ENCODE measurements at places on chromosomes 3 and 15.
A peak's percentile ranks its signal among the peaks of the same experiment; 100 is the strongest.

- DNase-seq, result no peak
Observed at GRCh38 chr3:46293991-46294833, 52.0 kb downstream of the CCR3 start.

DNA sequence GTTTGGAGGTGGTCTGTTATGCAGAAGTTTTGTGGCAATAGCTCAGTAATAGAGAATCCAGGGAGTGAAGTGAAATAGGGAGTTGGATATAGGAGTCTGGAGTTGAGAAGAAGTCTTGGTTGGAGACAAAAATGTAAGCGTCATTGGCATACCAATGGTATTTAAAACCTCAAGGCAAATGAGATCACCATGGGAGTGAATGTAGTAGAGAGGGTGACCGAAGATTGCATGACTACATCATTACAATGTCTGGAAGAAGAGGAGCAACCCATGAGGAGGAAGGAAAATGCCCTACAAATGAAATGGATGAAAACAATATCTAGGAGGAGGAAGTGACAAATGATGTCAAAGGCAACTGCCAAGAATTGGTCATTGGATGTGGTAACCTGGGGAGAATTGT is 54.4 kb downstream of the CNTN4 start:
- no peak for DNase-seq

GRCh38 chr3:101886626-101887025 is 37.3 kb downstream of the NFKBIZ start:
- DNase-seq, result no peak

DNA sequence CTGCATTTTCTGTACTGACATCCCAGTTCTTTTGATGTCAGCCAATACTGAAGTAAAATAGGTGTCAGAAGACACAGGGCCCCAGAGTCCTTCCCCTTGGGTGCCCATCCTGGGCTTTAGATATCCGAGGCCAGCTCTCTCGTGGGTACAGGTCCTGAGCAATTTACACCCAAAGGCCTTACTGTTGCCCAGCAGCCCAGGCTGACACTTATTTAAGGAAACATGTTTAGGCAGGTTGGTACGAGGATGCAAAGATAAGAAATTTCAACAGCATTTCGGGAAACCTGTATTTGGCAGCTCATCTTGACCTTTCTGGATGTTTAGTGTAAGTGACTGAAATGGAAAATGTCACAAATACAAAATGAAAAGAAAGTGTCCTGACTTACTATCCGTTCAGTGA is 130.0 kb upstream of the IL12A start:
- no peak for DNase-seq

DNA sequence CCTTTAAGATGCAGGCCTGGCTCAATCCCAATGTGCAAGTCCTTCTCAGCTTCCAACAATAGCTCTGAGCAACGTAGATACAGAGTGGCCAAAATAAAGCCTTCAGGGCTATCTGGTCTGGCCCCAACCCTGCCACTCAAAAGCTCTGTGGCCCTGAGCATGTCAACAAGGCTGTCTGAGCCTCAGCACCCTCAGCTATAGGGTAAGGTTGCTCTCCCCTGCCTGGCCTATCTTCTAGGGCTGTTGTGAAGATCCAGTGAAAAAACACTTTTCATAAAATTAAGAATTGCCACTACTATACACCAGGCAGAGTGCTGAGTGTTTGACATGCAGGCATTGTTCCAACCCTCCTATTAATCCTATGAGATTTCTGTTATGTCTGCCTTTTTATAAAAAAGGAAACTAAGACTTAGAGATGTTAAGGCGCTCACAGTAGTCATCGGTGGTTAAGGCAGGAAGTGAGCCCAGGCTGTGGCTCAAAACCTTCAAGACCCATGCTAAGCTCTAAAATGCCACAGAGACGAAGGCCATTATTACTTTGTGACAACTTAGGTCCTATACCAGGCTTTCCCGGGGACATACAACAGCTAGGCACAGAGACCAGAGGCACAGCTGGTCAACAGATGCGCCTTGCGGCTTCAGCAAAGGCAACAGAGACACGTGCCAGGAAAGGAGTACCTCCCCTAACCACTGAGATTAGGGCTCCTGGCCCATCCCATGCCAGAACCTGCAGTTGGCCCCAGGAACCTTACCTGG is 5.1 kb downstream of the POLG start:
- no peak for DNase-seq

DNA sequence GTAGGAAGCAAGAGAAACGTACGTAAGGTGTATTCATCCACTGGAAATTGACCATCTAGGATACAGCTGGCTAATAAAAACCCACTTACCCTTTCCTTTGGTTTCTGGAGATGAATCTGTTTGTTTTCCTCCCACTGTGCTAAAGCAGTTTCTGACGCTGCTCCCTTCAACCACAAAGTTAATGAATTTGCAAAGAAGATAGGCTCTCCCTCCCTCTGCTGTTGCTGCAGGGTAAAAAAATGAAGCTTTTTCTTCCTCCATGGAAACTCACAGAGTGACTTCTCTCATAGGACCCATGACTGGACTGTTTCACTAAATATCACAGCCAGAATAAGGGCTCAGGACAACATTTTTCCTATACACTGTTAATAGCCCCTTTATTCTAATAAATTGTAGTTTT is 172.1 kb upstream of the LRRN1 start:
- DNase-seq, result no peak

DNA sequence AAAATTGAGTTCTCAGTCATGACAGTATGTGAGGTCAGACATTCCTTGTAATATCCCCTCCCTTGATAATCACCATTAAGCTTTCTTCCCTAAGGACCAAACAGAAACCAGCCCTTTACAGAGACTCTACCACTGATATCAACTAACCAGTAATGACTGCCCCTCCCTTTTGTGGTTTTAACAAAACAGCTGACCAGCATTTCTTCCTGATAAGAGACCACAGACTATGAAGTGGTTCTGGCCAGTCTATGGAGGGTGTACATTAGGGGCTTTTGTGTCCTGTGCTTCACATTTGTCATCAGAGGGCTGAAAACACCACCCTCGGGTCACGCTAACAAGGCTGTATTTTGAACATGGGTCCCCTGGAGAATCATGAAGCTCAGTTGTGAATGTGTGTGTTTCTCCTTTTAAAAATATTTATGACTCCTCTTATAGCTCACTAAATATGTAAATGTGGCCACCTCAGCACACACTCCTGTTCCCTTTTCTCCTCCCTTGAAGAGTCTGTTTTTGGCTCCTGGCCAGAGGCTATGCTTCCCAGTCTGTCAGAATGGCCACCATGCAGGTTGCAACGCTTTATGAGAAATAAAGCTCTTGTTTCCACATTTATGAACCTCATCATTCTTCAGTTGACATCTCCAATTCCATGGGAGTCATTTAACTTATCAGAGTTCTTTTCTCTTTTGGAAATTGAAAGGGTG is 239.3 kb downstream of the CPNE4 start:
- peak; percentile 62 for DNase-seq

DNA sequence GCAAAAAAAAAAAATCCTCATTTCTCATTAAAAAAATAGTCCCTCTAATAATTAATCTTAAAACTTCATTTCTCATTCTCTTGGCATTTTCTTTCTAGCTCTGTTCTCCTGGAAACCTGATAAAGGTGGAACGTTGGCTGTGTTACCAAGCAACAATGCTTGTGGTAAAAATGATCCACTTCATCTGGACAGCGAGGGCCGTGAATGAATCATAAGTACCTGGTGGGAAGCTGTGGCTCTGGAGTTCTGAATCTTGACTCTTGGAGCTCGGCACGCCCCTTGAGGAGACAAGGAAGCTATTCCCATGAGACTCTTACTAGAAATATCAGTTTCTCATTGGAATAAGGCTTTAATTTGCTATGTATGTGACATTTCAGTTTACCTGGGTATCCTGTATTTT is 32.5 kb downstream of the BCL2L10 start:
- DNase-seq, result peak; percentile 72

GRCh38 chr15:75532413-75533250 is 46.5 kb downstream of the PTPN9 start:
- no peak for DNase-seq

DNA sequence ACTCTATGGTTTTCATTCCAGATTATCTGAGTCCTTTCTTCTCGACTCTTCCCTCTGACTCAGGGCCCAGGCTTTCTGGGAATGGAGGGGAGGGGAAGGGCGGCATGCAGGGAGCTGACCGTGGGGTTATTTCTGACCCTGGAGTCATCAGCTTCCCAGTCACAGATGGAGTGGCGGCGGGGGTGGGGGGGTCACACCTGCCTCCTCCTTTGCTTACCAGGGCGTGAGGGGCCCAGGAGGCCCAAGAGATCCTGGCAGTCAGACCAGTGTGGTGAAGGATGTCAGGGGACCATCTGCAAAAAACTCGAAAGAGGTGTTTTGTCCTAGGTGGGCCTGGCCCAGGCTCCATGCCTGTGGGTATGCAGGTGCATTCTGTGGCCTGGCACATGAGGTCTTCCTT is 996 bp upstream of the XIRP1 start:
- DNase-seq, result no peak

DNA sequence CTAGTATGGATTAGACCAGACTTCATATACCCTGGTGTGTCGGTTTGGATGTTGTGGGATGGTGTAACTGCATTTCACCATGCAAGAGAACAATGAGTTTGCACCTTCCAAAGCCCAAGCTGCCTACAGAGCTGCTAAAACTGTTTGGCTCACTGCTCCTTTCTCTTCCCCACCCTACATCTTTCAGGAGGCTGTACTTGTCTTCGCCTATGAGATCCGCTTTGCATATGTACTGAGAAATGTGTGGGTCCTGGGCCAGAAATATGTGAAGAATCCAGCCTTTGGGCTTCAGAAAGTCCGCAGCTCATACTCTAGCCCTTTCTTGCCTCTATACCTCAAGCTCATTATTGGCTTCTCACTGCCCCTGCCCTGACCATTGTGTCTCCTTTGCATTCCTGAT is 1060.0 kb downstream of the NTRK3 start:
- DNase-seq, result no peak

DNA sequence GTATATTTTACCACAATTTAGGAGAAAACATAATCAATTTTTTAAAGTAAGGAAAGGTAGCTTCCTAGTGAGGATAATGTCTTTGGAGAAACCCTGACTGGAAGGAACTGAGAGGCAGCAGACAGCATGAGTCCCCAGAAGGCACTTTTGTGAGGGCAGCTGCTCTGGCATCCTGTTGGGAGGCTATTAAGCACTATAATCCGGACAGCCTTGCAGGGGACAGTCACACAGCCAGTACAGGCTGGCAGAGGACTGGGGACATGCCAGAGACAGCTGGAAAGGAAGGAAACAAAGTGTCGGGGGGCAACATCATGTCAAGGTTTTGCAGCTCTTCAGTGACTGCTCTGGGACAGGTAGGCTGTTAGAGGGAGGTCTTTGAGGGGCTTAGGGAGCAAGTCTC is 15.7 kb downstream of the ACAN start:
- no peak for DNase-seq

DNA sequence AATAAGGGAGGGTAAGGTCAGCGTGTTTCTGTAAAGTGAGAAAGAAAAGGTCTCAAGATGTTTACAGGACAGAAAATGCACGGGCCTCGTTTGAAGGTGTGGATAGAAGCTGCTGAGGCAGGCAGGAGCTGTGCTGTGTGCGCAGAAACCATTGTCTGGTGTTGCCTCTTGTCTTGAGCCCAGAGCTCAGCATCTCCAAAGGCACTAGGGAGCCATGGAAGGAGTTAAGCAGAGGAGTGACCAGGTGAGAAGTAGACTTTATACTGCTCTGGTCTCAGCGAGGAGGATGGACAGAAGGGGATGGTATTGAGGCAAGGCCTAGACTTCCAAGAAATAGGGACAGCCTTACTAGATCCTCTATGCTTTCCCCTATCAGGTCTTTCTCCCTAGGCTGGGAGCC is 13.0 kb downstream of the CAND2 start:
- no peak for DNase-seq
